ENCODE measurements at places on chromosomes 2 and 18.

- DNase-seq: no peak
These were observed 508.6 kb downstream of the ADCYAP1 start for GRCh38 chr18:1413323-1413675.

DNA sequence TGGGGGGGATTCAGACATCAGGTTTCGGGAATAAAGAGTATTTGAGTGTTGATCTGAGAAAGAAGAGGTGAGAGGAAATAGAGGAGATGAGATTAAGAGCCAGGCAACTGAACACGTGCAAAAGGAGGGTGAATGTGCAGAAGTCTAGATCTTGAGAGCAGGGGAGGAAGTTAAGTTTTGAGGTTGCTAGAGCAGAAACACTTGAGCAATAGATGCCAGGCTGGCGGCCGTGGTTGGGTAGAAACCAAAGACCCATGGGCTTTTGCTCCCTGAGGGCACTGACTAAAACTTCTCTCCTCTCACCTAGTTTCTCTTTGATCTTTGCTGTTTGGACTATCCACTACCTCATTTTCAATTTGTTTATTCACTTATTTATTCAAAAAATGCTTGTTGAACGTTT, 116.0 kb downstream of the CDC42EP3 start:
- DNase-seq: no peak

DNA sequence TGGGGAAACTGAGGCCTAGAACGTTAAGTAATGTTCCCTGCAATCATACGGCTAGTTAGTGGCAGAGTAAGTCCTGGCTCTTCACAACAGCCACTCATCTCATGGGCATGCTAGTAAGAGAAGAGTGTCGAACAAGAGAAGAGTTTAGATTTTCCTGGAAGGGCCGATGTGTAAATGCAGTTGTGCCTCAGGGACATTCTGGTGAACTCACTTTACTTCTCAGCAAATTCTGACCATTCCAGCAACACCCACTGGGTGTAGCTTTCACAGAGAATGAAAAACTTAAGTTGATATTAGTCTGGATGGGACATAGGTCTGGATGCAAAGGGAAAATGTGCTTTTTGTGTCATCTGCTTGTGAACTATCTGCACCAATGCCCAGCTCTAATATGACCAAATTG, 23.5 kb downstream of the MRPL44 start:
- no peak for DNase-seq

DNA sequence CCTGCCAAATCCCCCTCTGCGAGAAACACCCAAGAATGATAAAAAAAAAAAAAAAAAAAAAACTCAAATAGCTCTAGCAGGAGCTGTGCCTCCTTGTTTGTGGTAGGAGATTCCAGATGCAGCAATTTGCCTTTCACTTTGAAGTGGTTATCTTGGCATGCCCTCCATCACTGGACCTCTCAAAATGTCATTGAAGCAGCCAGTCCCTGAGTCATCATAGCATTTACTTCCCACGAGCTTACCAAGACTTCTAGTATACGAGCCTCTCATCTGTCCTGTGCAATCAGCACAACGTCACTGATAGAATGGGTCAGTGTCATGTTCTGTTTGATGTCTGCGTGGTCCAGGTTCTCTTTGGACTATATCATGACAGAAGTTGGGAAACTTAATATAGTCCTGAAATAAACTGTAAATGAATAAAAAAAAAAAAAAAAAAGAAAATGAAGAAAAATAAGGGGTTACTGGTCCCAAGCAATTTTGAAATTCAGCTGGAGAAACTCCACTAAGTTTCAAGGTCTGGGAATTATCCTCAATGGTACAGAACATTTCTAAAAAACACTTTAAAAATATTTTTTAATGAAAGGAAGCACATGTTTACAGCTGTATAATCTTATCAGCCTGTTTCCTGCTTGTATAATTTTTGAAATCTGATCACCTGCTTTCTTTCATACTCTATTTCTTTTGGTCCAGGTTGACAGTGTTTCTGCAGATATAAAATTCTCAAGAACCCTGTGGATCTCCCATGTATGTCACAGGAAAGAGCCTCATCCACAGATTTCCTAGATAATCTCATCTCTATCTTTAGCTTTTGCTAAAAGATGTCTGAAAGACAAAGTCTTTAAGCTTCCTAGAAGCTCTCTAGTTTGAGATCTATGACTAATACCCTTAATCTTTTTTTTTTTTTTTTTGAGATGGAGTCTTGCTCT, 74.1 kb upstream of the EHBP1 start:
- no peak for DNase-seq

DNA sequence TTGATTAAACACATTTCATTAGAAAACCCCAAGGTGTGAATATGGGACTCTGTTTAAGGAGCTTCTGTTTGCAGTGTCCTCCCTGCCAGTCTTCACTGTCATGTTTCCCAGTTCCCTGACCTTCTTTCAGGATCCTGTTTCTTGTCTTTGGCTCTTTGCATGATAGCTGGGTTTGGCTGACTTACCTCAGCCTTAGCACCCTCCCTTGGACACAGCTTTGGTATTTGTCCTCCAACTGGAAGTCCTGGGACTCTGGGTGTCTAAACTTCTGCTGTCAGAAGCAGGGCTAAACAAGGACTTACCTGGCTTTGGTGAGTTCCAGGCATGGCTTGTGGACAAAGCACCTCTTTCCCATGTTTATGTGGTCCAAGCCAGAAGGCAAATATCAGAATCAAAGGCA, 11.2 kb upstream of the PAIP2B start:
- no peak for DNase-seq

- peak; percentile 2 for DNase-seq
These were observed 496.9 kb upstream of the VRK2 start for GRCh38 chr2:57549642-57550102.

DNA sequence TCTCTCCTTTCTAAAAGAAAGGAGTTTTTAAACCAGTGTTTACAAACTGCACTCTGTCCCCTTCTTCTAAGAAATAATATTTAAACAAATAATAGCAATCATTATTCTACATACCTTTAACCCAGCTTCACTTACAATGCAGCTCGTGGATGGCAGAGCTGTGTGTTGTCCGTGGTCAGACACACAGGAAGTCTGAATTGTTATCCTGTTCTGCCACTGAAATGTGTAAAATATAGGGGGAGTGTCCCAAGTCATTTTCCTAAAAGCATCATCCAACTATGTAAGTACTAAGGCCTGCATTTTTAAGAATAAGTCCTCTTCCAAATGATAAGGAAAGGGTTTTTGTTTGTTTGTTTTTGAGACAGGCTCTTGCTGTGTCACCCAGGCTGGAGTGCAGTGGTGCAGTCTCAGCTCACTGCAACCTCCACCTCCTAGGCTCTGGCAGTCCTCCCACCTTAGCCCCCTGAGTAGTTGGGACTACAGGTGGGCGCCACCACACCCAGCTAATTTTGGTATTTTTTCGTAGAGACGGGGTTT, 2.7 kb upstream of the PPP4R1 start:
- peak; percentile 46 for DNase-seq

- DNase-seq: no peak
These were observed 8.0 kb downstream of the MYL12B start for GRCh38 chr18:3269914-3270299.

GRCh38 chr18:77530732-77531131, 281.1 kb downstream of the GALR1 start:
- DNase-seq: no peak

- no peak for DNase-seq
These were observed 55.8 kb downstream of the HRH4 start for GRCh38 chr18:24516261-24516660.

GRCh38 chr2:238091436-238092060, 8.6 kb upstream of the ESPNL start:
- DNase-seq: no peak

GRCh38 chr2:74005786-74006185, 21.1 kb downstream of the TET3 start:
- DNase-seq: no peak

- peak; percentile 7 for DNase-seq
These were observed 364.3 kb downstream of the PLCL1 start for GRCh38 chr2:198168651-198169050.

- no peak for DNase-seq
These were observed 60.5 kb downstream of the RIT2 start for GRCh38 chr18:43054815-43055519.

- no peak for DNase-seq
These were observed 573.1 kb downstream of the TDRD15 start for GRCh38 chr2:21696900-21697299.

DNA sequence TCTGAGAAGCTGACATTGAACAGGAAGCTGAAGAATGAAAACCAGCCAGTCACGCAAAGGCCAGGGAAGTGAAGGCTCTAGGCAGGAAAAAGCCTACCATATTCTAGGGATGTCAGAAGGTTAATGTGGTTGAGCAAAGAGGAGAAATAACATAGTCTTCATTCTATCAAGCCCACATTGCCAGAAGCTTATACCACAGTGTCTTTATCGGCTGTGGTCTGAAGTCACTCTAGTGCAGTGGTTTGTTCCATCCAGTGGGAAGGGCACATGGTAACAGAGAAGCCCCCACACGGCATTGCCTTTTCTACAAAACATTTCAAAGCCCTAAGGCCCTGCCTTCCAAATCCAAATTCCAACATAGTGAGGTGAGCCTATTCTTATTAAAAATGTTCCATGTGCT, 311.3 kb downstream of the TNS1 start:
- DNase-seq: no peak

DNA sequence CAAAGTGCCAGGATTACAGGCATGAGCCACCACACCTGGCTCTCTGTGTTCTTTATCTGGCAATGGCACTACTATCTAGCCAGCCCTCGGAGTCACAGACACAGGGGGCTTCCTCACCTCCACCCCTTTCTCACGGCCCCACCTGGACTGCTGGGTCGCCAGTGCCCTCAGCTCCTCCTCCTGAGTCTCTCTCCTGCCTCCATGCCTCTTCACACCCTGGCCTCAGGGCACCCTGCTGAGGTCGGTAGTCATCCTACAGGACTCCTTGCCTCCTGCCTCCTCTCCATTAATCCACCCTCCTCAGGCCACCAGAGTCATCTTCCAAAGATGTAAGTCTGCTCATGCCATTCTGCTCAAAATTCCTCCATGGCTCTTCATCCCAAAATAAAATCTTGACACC, 8.6 kb upstream of the ASPRV1 start:
- DNase-seq: no peak

GRCh38 chr2:38064801-38065501, 11.0 kb downstream of the CYP1B1 start:
- no peak for DNase-seq

DNA sequence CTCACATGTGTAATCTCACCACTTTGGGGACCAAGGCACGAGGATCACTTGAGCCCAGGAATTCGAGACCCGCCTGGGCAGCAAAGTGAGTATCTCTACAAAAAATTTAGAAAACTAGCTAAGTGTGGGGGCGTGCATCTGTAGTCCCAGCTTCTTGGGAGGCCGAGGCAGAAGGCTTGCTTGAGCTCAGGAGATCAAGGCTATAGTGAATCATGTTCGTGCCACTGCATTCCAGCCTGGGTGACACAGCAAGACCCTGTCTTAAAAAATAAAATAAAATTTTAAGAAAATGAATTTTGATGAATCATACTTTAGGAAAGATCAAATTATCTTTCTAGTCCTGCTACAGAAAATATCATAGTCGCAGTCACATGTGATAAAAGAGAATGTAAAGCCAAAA, 46.9 kb downstream of the CABYR start:
- peak; percentile 40 for DNase-seq

GRCh38 chr2:37983719-37984118, 58.6 kb downstream of the RMDN2 start:
- no peak for DNase-seq

DNA sequence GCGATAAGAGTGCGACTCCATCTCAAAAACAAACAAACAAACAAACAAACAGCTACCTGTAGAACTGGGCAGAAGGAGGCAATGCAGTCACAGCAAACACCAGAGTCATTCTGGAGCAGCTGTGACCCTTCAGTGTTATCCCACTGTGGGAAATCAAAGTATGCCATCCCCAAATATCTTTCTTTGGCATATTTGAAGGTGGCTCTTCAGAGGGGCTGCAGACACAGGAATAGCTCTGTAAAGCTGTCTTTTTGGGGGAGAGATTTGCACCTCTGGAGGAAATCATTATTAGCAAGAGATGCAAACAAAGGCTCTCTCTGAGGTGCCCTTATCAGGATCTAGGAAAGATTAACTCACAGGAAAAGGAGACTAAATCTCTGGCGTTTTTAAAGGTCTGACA, 98.5 kb upstream of the XPO1 start:
- DNase-seq: no peak

GRCh38 chr2:22035361-22035830, 911.6 kb downstream of the TDRD15 start:
- DNase-seq: peak; percentile 81

GRCh38 chr2:64792300-64792699, 138.6 kb upstream of the SERTAD2 start:
- DNase-seq: no peak

GRCh38 chr18:49814147-49814499, 790 bp upstream of the ACAA2 start:
- DNase-seq: peak; percentile 50

GRCh38 chr2:191065785-191066184, 51.8 kb upstream of the STAT1 start:
- no peak for DNase-seq

DNA sequence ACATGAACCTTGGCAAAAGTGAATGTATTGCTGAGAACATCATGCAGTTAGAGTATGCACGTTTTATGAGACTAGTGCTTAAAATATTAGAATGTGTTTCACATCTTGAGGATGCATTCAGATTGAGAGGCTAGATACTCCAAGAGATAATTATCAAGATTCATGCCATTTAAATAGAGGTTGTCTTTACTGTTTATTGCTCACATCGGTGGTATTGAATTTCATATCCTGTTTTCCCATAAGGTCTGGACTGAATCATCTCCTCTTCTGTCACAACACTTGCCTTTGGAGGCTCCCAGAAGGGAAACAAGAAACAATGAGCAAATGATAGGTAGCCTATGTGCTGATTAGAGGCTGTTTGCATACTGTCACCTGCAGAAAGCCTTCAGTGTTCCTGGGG, 83.8 kb downstream of the CLHC1 start:
- peak; percentile 50 for DNase-seq

GRCh38 chr2:10892796-10893350, 18.9 kb upstream of the KCNF1 start:
- no peak for DNase-seq

DNA sequence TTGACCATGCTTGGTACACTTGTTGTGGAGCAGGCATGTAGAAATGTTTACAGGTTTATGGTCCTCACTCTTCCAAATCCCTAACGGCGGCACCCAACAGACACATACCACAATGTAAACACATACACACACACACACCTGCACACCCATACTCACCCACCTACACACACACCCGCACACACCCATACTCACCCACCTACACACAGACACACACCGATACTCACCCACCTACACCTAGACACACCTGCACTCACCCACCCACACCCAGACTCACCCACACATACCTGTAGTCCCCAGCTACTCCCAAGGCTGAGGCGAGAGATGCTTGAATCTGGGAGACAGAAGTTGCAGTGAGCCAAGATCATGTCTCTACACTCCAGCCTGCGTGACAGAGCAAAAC, 1.5 kb upstream of the RAB6D start:
- no peak for DNase-seq

GRCh38 chr18:50558948-50559751, 737 bp upstream of the MAPK4 start:
- no peak for DNase-seq

All from fibroblast of upper back skin (primary cell).